ENCODE measurements at places on chromosomes 5 and 9.

- peak; percentile 63 for DNase-seq
These were observed 36.7 kb downstream of the SARDH start for GRCh38 chr9:133701321-133701980.

DNA sequence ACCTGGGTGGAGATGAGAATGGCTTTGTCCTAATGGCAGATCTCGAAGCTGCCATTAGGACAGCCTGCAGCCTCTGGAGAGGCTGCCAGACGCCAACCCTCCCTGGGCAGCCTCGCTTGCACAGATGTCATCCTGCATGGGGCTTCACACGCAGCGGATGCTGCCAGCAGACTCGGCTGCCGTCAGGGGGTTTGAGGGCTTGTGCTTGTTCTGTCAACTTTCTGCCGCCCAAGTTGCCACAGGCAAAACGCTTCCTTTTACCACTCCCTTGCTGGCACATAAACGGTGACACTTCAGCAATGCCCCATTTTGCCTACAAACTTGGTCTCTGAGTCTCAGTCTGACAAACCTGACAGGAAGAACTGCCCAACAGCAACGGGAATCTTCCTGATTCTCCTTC is 24.7 kb downstream of the DAP start:
- no peak for DNase-seq

DNA sequence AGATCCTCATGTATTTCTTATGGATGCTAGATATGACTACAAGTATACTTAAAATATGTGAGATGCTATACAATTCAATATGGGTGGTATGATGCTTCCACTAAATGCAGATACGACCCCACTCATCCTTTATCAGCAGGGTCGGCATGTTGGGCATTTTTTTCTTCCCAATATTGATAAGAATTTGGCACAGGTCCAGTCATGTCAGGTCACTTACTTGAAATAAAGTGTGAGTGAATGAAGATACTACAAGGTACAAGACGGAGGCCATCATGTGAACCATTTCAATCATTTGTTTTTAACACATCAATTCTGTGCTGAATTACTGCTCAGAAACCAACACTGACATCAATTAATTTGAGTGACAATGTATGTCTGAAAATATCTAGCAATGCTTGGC is 146.9 kb upstream of the GNA14 start:
- DNase-seq, result no peak

DNA sequence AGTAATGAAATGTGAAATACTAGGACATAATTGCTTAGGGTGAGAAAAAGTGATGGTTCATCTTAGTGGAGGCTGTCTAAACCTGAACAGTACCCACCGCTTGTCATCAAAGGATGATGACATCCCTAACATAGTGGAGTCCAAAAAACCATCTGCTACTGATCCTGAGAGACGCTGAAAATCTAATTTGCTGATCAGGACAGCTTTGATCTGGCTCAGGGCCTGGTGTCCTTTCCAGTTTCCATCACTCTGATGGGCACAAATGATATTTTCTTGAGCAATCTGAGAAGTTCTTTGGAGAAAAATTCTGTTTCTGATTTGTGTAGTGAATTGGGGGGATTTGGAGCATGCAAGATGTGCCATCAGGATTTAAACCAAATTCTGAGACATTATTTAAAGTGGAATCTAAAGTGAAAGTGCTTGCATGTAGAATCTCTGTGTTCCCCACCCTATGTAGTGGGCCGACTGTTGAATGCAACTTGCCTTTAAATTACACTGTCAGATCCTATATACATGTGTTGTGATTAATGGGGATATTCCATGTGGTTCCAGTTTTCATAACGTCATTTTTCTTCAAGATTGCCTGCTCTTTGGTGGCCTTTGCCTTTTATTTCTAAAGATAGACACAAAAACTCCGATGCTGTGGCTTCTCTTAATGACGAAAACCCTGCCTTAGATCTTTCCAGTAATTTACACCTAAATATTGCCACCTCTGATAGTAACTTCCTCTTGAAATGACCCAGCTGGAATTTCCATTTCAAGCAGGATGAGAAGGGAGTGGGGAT is 213.2 kb downstream of the PCSK5 start:
- no peak for DNase-seq

DNA sequence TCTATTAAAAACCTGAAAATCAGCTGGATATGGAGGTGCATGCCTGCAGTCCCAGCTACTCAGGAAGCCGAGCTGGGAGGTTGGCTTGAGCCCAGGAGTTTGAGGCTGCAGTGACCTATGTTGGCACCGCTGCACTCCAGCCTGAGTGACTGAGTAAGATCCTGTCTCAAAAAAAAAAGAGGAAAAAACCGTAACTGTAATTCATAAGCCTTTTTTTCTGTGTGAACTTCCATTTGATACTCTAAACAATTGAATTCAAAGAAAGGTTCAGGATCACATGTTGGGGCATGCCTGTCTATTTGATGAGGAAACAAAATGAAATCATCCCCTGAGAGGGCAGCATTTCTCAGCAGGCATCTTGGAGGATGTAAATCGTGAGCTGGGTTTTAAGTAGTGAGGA is 38.8 kb downstream of the ITGA2 start:
- DNase-seq, result no peak

DNA sequence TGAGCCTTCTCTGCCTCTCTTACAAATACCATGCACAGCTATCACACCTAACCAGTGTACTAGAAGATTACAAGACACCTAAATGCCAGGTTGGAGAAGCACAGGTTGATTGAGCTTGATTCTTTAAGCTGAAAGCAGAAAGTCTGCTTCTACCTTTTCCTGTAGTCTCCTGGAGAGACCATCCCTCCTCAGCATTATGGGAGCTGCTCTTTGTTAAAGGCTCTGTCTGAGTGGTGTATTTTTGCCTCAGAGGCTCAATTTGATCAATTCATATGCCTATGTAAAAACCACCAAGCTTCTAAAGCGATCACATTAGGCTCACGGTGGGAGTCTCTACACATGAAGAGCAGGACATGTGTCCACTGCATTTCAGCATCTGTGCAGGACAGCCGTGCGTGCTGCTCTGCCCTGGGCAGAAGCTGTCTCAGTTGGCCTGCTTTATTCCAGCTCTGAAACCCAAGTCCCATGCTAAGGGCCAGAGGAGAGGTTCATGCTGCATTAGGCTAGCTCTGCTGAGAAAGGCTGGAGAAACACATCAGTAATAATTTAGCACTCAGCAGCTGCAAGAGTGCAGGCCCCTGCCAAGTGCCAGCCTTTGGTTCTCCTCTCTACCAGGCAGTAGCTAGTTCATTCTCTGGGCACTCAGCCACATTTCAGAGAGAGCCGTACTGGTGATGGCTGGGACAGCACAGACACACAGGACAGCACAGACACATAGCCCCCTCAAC is 41.7 kb downstream of the TMEM167A start:
- DNase-seq, result no peak

DNA sequence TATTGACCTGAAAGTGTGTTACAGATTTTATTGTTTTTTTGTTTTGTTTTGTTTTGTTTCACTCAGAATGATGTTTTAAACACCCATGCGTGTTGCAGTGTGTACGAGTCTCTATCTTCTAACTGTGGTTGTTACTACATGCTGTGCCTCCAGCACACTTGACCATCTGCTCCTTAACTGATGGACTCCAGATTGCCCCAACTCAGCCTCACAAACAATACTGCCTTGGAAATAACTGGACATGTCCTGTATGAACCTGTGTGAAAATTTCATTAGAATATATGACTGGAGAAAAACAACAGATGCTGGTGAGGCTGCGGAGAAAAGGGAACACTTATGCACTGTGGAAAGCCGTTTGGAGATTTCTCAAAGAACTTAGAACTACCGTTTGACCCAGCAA is 68.7 kb upstream of the HAND1 start:
- no peak for DNase-seq

- DNase-seq, result no peak
These were observed 473.6 kb upstream of the TNC start for GRCh38 chr9:115591584-115591984.

- DNase-seq, result no peak
These were observed 69.0 kb upstream of the DAPK1 start for GRCh38 chr9:87428659-87429058.

GRCh38 chr5:930866-931265 is 38.2 kb downstream of the TRIP13 start:
- DNase-seq, result no peak

DNA sequence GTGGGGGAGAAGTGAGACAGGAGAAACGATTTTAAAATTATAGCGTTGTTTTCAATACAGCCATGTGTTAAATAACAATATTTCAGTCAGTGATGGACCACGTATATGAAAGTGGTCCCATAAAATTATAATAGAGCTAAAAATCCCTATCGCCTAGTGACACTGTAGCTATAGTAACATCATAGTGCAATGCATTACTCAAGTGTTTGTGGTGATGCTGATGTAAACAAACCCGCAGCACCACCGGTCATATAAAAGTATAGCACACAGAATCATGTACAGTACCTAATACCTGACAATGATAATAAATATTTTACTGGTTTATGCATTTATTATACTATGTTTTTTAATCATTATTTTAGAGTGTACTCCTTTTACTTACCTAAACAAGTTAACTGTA is 407.4 kb upstream of the SEMA6A start:
- DNase-seq, result no peak

DNA sequence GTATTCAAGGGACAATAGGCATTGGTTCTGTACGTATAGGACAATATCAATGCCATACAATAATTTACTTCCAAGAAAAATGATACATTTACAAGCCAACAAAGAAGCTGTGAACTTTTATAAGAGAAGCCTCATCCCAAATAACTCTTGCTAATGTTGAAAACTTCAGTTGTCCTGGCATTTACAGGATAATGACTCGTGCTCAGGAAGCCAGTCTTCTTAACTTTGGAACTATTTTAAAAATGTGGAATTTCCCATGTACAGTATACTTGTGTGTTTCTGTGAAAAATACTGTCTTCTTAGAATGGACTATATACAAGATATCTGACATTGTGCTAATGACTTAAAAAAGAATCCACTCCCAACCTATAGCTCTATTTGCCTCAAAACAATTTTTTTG is 1479.3 kb upstream of the CDH9 start:
- DNase-seq, result no peak

GRCh38 chr9:87427851-87428506 is 69.7 kb upstream of the DAPK1 start:
- DNase-seq, result no peak

DNA sequence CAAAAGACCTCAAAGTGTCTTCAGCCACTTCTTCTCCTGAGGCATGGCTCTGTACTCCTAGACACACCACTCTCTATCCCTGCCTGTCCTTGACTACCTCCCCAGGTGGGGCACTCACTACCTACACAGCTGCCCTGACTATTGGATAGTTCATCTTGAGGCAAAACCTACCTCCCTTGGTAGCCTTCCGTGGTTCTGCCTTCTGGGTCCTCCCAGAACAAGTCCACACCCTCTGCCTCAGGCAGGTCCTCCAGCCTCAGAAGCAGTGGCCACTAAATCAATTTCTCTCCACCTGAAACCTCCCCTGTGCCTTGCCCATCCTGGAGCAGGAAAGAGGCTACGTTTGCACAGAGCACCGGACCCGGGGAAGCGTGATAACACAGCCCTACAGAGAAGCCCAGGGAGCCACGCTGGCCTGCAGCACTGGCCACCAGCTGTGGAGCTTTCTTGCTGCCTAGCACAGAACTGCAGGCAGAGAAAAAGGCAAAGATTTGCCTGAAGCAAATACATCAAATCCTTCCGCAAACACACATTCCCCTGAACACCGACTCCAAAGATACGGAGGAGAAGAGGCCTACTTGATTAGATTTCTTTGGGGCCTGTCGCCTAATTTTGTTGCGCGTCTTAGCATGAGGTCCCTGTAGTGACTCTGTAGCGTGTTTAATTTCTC is 141.8 kb downstream of the C9orf50 start:
- no peak for DNase-seq

DNA sequence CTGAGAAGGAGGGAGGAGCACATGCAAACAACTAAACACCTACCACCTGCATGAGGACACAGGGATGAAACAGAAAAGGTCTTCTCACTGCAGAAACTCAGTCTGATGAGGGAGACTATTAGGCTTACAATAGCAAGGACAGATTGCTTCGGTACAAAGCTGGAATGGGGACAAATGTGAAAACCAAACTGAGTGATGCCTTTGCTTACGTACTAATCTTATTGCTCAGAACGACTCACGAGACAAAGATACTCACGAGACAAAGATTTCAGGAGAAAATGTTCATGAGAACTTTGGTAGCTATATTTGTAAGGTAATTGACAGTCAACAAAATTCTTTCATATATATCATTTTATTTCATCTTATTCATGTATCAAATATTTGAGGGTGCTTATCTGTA is 71.9 kb upstream of the TAF1L start:
- DNase-seq, result no peak

GRCh38 chr5:51544031-51544785 is 161.0 kb downstream of the ISL1 start:
- no peak for DNase-seq

Data from stimulated activated CD8-positive, alpha-beta memory T cell treated with anti-CD3 and anti-CD28 coated beads, Interleukin-4, amount 100 ng/mL, for 48 hours (primary cell).